ENCODE measurements at places on chromosomes 6 and 20. TPM values are rescaled to one million over a fixed set of nuclear protein-coding genes. Genes with fewer than 3 reads are reported as not detected.

ANKRD6 gene
- polyA plus RNA-seq = 6.6 TPM

PPP1R11 gene
- 102 TPM for polyA plus RNA-seq

C20orf141 gene
- not detected for polyA plus RNA-seq

HLA-DPB1 gene
- polyA plus RNA-seq = 2,247 TPM

PPIL6 gene
- polyA plus RNA-seq = 1.1 TPM

DPPA5 gene
- polyA plus RNA-seq = not detected

STMN3 gene
- 2.7 TPM for polyA plus RNA-seq

RPS18 gene
- 9,150 TPM for polyA plus RNA-seq

CASS4 gene
- 0.34 TPM for polyA plus RNA-seq

BIRC7 gene
- not detected for polyA plus RNA-seq

CRIP3 gene
- 2.9 TPM for polyA plus RNA-seq

MICB gene
- polyA plus RNA-seq = 9.3 TPM

FLRT3 gene
- not detected for polyA plus RNA-seq

MOG gene
- not detected for polyA plus RNA-seq

FAM209B gene
- 0.38 TPM for polyA plus RNA-seq

CCHCR1 gene
- polyA plus RNA-seq = 9.4 TPM

SOX18 gene
- not detected for polyA plus RNA-seq

PBOV1 gene
- not detected for polyA plus RNA-seq

SLC17A9 gene
- 4.1 TPM for polyA plus RNA-seq

LY6G6F gene
- polyA plus RNA-seq = 0.95 TPM

TINAG gene
- polyA plus RNA-seq = not detected

PTP4A1 gene
- 69.5 TPM for polyA plus RNA-seq

EFCAB8 gene
- polyA plus RNA-seq = not detected

MUC22 gene
- polyA plus RNA-seq = not detected

SLC22A2 gene
- not detected for polyA plus RNA-seq

MLIP gene
- not detected for polyA plus RNA-seq

UBD gene
- not detected for polyA plus RNA-seq

TREM2 gene
- polyA plus RNA-seq = not detected

ELOVL5 gene
- 156 TPM for polyA plus RNA-seq

MLN gene
- polyA plus RNA-seq = not detected

FOXP4 gene
- 2.6 TPM for polyA plus RNA-seq

MATN4 gene
- not detected for polyA plus RNA-seq

RMND1 gene
- polyA plus RNA-seq = 13.7 TPM

JARID2 gene
- 10.8 TPM for polyA plus RNA-seq

SNAI1 gene
- 0.63 TPM for polyA plus RNA-seq

SMLR1 gene
- not detected for polyA plus RNA-seq

BPIFA1 gene
- not detected for polyA plus RNA-seq

MARCKS gene
- 17.7 TPM for polyA plus RNA-seq

SLC35D3 gene
- polyA plus RNA-seq = not detected

ACTL10 gene
- 12.0 TPM for polyA plus RNA-seq

OSER1 gene
- polyA plus RNA-seq = 82.1 TPM

ENPP5 gene
- polyA plus RNA-seq = 1.7 TPM

OSTM1 gene
- 29.9 TPM for polyA plus RNA-seq

MAP3K7 gene
- polyA plus RNA-seq = 22.3 TPM
